Stimulated activated naive CD8-positive, alpha-beta T cell treated with anti-CD3 and anti-CD28 coated beads, Interleukin-15, Interleukin-2, amounts not matched to agents 100 U/mL and 50 U/mL, for 24 hours (primary cell): ENCODE measurements at places on chromosomes 16 and 17.

- no peak for DNase-seq
Measured at GRCh38 chr17:76434870-76435269, 18.1 kb downstream of the UBE2O start.

DNA sequence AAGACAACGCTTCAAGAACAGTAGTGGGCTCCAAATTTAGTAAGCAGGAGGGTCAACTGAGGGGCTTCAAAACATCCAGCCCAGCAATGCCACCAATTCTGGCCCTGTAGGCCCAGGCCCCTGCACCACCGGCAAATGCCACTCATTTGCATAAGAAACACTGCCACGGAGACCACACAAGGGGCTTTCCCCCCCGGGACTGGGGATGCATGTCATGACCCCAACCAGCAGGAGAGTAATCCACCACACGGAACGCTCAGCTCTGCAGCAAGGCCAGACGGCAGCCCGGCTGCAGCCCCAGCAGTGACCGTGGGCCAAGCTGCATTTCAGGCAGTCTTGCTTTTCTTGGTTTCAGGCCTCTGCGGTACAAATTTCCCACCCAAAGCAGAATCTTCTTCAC is 14.1 kb downstream of the TMEM11 start:
- no peak for DNase-seq

DNA sequence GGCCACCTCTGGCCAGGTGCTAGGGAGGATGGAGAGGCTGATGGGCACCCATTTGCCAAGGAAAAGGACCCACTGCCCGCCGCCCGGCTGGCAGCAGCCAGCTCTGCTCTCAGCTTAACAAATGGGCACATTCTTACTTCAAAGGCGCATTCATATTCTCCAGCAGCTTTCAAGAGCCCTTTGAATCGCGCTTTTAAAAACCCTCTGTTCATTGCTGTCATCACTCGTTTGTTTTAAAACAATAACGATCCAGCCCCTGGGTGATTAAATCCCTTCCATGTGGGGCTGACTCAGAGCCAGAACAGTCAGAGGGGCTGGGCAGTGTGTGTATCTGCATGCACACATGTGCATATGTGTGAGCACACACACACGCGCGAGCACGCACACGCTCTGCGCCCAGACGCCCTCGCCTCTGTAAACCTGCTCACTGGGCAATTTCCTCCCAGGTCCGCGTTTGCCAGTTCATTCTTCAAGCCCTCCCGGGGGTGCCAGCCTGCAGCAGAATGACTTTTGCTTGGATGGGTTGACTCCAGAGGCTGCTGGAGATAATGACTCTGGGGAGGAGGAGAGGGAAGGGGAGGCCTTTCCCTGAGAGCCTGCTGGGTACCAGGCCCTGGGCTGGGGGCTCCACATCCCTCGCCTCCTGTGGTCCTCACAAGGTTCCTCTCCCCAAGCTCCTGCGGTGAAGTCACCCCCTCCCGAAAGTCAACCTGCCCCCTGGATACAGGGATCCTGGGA is 133.1 kb downstream of the SDK2 start:
- no peak for DNase-seq

DNA sequence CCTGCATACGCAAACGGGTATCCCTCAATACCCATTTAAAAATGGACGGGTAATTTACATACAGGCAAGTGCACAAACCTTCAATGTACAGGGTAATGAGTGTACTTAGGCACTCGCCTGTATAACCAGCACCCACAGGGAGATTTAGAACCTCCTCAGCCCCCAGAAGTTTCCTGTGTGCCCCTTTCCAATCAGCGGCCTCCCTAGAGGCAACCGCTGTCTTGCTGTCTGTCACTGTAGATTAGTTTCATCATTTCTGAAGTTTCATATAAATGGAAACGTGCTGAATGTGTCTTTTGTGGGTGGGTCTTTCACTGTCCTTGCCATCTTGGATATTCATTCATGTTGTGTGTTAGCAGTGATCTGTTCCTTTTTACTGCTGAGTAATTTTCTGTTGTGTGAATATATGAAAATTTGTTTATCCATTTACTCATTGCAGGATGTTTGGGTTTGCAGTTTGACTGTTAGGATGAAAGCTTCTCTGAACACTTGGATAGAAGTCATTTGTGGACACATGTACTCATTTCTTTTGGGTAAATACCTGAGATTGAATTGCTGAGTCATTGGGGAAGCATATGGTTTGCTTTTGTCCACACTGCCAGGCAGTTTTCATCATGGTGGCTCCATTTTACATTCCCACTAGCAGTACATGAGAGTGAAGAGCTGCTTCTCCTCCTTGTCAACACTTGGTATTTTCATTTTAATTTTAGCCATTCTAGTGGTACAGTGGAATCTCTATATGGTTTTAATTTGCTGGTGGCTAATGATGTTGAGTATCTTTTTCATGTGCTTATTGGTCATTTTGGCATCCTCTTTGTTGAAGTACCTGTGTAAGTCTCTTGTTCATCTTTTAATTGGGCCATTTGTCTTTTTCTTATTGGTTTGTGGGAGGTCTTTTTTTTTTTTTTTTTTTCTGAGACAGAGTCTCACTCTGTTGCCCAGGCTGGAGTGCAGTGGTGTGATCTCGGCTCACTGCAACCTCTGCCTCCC is 2.1 kb upstream of the ADCY7 start:
- peak; percentile 28 for DNase-seq

DNA sequence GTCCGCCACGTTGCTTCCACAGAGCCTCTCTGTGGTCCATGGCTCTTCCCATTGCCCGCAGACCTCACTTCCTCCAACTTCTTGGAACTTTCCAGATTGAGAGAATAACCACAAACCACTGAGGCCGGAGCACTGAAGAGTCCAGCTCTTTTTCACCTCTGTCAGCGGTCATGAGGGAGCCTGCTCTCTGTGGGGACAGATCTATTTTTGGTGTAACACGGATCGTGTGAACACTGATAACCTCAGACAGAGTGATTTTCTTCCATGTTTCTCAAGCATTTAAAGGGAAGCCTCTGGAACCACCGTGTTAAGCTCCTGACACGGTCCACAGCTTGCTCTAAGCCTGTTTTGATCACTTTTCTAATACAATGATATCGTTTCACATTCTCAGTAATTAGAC is 49.7 kb downstream of the NTN1 start:
- no peak for DNase-seq

DNA sequence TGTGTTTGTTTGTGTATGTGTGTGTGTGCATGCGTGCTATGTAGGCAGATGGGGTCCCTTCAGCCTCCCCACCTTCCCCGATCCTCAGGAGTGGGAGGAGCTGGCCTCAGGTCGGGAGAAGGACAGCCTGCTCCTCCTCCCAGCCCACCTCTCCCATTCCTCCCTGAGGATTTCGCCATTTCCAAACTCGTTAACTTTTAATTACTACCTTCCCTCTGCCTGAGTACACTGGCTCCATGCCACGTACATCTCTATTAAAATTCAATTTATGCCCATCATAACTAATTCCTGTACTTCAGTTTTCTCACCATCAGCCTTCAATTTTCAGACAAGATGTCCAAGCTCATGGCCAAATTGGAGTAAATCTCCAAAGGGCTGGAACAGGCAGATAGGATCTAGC is 148.6 kb downstream of the SDK2 start:
- DNase-seq = no peak

- DNase-seq = no peak
Measured at GRCh38 chr16:74723256-74723655, 22.6 kb upstream of the MLKL start.

- DNase-seq = no peak
Measured at GRCh38 chr17:50710025-50710424, 2.3 kb upstream of the ANKRD40 start.

GRCh38 chr17:42354956-42355843 is 33.0 kb downstream of the STAT3 start:
- DNase-seq = no peak

- DNase-seq = no peak
Measured at GRCh38 chr17:13293421-13293820, 275.6 kb upstream of the ELAC2 start.

- no peak for DNase-seq
Measured at GRCh38 chr17:27535178-27535928, 79.1 kb downstream of the KSR1 start.

GRCh38 chr16:803754-804080 is 3.2 kb upstream of the GNG13 start:
- no peak for DNase-seq

- no peak for DNase-seq
Measured at GRCh38 chr17:34360601-34361270, 2.3 kb downstream of the CCL1 start.

GRCh38 chr16:72666267-72666666 is 381.7 kb downstream of the ZFHX3 start:
- DNase-seq = no peak

- DNase-seq = peak; percentile 88
Measured at GRCh38 chr16:24729243-24729950, at the start of gene TNRC6A. Gene TNRC6A, plus strand, starts transcription at chr16:24729651. Its CDS starts 191 bp downstream, at chr16:24729842.

DNA sequence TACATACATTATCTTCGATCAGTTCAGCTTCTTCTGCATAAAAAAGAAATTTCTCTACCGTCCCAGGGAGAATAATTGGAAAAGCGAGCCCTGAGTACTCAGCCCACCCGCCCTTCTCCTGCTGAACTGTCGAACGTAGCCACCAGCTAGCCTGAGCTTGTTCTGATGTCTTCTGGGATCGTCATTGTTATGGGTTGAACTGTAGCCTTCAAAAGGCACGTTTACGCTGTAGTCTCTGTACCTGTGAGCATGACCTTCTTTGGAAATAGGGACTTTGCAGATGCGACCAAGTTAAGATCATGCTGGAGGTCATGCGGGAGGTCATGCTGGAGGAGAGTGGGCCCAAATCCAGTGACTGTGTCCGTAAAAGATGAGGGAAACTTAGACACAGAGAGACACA is 86.2 kb downstream of the CMIP start:
- no peak for DNase-seq

- peak; percentile 45 for DNase-seq
Measured at GRCh38 chr17:56593086-56593645, 333 bp upstream of the NOG start.

GRCh38 chr17:11182430-11182829 is 58.6 kb upstream of the SHISA6 start:
- DNase-seq = no peak

- no peak for DNase-seq
Measured at GRCh38 chr16:505479-506245, 21.9 kb upstream of the CAPN15 start.

DNA sequence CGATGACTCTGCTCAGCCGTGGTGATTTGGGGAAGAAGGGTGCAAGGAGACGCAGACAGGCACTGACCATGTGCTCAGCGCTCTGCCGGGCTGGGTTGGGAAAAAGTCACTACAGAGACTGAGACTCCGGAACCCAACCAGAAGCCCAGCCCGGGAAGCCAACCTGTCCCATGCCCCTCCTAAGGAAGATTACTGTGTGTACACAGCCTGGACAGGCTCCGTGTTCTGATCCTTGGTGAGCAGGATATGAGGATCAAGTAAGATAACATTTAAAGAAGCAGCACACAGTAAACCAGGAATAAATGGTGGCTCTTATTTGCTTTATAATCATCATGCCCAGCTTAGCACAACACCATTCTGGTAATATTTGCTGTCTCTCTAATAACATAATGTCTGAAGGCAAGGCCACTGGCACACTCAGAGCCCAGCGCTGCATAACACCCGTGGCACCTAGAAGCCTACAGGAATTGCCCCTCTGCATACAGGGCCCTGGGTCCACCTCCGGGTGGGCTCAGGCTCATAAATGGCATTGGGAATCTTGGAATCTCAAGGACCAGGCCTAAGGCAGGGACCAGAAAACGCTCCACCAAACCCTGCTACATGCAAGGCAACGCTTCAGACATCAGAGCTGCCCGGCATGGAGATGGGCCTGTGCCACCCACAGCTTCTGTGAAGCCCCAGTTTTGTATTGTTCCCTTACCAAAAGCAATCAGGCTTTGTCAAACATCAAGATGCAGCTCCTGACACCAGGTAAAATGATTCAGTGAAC is 113.5 kb downstream of the DYNLRB2 start:
- DNase-seq = no peak

GRCh38 chr17:49259663-49260010 is 29.1 kb upstream of the PHOSPHO1 start:
- no peak for DNase-seq

- no peak for DNase-seq
Measured at GRCh38 chr16:22250522-22250921, 44.4 kb downstream of the EEF2K start.

DNA sequence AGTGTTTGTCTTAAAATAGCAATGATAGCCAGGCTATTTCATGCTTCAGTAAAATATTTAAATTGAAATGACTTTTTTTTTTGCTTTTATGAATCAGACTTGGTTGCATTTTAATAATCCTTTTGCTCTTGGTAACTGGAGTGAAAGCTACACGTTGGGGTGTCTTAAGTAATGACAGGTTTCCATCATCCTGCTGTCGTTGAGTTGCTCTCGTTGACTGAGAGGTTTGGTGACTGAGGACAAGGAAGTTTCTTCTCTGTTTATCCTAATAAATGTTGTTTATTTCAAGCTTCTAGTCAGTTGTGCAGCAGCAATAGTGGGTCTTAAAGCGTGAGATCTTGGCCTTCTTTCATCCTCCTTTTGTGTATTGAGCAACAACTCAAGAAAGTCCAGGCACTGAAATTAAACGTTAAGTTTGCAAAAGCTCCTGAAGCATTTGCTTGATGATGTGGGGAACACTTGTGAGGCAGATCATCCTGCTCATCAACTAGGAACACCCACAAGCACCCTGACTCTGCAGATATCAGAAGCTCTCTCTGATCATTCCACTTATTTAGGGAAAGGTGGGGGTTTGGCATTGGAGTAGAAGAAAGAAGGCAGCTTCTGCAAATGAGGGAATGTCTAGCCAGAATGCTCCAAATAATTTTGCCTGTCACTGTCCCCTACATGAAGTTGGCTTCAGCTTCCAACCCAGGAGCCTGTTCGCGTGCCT is 179.1 kb downstream of the RBFOX1 start:
- no peak for DNase-seq

- no peak for DNase-seq
Measured at GRCh38 chr16:84284154-84284722, 10.4 kb upstream of the WFDC1 start.

- no peak for DNase-seq
Measured at GRCh38 chr16:89361751-89362539, 128.4 kb downstream of the ANKRD11 start.

GRCh38 chr17:14670861-14671260 is 370.0 kb downstream of the HS3ST3B1 start:
- no peak for DNase-seq
